ENCODE measurements at places on chromosomes 13 and 19.

GRCh38 chr13:40432018-40432978 is 234.1 kb downstream of the FOXO1 start:
- no peak for DNase-seq

GRCh38 chr19:4715529-4716221 is 8.0 kb downstream of the DPP9 start:
- no peak for DNase-seq

DNA sequence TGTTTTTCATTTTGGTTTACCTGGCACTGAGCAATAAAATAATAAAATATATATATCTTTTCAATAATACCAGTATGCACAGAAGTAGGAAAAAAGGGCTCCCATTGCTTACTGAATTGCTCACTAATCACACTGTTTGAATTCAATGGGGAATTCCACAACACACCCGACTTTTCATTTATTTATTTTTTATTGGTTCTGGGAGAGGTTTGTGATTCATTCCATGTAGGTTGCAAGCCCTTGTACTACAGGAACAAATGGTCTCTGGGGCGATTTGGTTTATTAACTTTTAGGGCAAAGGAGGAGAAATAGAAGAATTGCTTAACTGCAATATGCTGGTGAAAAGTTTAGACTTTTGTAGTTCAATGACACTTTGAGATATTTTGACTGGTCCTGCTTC is 207.4 kb downstream of the DCT start:
- no peak for DNase-seq

DNA sequence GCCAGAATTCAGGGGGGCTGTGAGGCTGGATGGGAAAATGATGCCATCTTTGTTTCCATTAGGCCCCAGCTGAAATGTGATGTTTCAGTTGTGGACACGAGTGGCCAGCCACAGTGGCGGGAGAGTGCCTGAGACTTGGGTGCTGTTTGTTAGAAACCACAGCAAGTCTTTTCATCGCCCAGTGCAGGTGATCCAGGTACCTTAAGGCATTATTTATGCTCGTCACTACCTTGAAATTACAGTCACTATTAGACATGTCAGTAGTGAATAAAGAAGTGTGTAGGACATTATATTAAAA is 82.5 kb upstream of the TM9SF2 start:
- no peak for DNase-seq

DNA sequence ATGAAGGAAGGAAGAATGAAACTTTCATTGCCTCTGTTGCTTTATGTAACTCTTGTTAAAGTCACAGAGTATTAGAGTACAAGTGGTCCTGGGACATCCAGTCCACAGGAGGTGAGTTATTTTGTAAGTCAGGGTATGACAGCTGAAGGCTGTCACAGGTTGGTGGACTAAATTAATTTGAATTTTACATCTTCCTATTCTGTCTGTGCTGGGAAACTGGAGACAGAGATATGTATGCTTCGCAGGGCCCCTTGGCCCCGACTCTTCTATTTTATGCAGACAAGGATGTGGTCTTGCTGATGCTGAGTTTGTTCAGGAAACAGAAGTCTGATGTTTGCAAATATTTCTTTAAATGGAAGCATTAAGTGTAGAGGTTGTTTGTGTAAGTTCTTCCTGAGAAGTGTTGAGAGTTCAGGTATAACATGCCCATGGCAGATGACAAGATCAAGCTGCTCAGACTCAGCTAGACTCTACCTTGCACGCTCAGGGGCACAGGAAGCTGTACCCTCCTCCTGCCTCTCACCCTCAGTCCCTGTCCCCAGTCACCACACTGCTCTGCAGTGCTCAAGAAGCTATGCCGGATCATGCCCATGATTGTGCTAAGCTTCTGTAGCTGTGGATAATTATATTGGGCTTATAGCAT is 23.4 kb downstream of the RASL11A start:
- DNase-seq = no peak

DNA sequence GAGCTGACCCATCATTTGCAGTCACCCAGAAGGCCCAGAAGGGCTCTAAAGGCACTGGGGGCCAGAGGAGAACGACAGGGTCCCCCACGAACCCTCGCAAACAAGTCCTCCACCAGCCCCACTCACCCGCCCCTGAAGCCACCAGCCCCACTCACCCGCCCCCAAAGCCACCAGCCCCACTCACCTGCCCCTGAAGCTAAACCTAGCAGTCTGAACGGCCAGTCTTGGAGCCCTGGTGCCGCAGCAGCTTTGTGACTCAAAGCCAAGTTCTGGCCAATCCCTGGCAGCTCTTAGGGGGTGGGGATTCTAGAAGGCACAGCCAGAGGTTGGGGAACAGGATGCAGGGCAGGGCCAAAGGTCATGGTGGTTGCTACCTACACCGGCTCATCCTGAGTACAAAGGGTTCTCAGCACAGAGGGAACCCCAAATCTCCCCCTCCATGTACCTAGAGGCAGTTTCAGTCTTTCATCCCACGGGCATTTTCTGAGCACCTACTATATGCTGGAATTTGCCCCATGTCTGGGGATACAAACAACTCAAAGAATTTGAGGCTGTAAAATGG is at the start of gene IQCN:
Gene IQCN (minus strand): TSS at position 234 of the 562 bp plus-strand sequence. CDS start 4,974 bp downstream, outside the sequence.
- DNase-seq = no peak

DNA sequence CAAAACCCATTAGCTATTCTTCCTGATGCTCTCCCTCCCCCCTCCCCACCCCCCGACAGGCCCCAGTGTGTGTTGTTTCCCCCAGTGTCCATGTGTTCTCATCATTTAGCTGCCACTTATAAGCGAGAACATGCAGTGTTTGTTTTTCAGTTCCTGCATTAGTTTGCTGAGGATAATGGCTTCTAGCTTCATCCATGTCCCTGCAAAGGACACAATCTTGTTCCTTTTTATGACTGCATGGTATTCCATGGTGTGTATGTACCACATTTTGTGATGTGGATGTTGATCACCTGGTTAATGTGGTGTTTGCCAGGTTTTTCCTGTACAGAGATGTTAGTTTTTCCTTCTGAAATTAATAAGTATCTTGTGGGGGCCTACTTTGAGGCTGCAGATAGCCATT is 31.5 kb downstream of the TDRD12 start:
- no peak for DNase-seq

- DNase-seq = no peak
Measured at GRCh38 chr19:17963936-17964691, 2.8 kb upstream of the KCNN1 start.

- no peak for DNase-seq
Measured at GRCh38 chr13:77056382-77056781, 29.4 kb upstream of the FBXL3 start.

DNA sequence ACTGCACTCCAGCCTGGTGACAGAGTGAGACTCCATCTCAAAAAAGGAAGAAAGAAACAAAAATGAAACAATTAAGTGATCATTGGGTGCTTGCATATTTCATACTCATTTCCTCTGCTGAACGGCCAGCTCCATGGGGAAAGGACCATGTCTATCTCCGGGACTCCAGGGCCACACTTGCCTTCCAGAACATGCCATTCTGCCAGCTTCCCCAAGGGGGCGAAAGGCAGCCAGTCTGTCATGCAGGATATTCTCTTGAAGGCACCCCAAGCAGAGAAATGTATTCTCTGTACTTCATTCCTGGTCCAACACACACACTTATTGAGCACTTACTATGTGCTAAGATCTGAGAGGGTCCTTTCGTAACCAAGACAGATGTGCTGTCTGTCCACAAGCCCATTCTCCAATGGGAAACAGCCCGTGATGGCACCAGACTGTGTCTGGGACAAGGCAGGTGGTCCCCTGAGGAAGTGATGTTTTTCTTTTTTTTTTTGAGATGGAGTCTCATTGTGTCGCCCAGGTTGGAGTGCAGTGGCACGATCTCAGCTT is 10.2 kb upstream of the CARM1 start:
- DNase-seq = no peak

- DNase-seq = no peak
Measured at GRCh38 chr13:101190976-101191375, 225.3 kb downstream of the NALCN start.

- no peak for DNase-seq
Measured at GRCh38 chr19:17862711-17863519, 3.2 kb downstream of the RPL18A start.

- DNase-seq = no peak
Measured at GRCh38 chr19:6393983-6394412, 1.0 kb upstream of the GTF2F1 start.

DNA sequence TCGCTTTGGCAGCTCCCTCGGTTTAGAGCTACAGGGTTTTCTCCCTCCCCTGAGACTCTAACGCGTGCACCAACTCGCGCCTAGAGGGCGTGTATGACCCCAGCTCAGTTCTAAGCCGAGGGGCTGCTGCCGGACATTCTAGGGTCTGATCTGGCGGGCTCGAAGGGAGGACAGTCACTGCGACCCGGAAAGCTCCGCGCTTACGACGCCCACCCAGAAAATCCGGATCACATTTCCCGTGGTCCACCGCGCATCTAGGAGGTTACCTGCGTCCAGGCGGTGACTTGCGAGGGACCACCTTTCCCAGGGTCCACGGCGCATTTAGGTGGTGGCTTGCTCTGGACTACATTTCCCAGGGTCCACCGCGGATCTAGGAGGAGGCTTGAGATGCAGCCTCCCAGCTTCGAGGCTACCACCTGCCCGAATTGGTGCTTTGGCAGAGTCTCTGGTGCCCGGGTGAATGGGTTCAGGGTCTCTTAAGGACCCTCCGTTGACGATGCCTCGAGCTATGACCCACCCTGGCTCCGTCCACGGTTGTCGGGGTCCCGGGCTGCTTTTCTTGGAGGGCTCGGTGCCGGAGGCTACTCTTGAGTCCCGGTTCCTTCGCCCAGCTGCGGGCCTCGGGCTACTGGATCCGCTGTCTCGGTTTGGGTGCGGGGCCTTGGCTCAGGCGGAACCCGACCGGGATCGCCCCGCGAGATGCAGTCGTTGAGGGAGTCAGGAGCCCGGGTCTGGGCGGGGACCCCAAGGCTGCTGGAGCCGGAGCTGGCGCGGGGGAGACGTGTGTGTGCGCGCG is 30.5 kb downstream of the ZNF146 start:
- no peak for DNase-seq

DNA sequence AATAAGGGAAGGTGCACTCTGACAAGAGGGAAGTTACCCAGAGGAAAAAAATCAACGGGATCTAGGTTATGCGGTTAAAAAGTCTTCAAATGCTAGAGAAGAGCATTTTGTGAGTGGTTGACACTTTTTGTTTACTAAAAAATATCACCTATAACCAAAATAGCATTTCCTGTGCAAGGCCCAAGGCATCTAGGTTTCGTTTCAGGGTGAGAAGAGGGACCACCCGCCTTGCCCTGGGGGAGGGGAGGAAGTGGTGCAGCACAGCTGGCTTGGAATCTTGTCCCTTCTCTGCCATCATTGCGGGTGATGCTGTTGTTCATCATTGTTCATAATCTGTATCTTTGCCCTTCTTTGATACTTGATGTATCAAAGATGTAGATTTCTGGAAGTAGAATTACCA is 80.6 kb downstream of the NUFIP1 start:
- DNase-seq = no peak

- no peak for DNase-seq
Measured at GRCh38 chr13:80665792-80666333, 324.9 kb upstream of the SPRY2 start.

- DNase-seq = no peak
Measured at GRCh38 chr19:38047049-38047438, 140.0 kb downstream of the SIPA1L3 start.

GRCh38 chr19:42363614-42364346 is 26.3 kb downstream of the CNFN start:
- no peak for DNase-seq

- DNase-seq = no peak
Measured at GRCh38 chr19:10863107-10863717, 8.1 kb upstream of the CARM1 start.

- no peak for DNase-seq
Measured at GRCh38 chr13:80070024-80070703, 270.8 kb downstream of the SPRY2 start.

GRCh38 chr19:2615782-2616181 is 86.7 kb downstream of the GNG7 start:
- DNase-seq = no peak

DNA sequence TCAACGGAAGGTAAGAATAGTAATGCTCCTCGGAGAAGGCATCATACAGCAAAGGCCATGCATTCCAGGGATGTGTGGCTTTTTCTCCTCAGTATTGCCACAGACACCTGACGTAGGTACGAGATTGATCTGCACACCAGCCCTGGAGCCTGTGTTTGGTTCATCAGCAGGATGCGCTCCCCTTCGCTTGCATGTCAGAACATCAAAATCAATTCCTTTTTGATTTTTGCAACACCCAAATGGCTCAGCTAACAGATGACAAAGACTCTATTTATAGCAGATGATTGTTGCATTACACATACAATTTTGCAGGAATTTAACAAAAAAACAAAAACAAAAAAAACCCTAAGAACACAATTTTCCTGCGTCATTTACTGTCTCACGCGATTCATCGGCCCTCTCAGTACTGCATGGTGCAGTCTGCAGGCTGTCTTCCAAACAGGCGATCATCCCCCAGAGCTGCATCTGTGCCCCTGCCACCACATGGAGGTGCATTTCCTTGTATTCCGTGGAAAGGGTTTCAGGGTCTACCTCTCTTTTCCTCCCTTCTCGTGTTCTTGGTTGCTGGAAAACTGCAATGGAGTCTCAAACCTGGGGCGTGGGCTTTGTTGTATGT is 207.3 kb downstream of the TEX29 start:
- DNase-seq = no peak

DNA sequence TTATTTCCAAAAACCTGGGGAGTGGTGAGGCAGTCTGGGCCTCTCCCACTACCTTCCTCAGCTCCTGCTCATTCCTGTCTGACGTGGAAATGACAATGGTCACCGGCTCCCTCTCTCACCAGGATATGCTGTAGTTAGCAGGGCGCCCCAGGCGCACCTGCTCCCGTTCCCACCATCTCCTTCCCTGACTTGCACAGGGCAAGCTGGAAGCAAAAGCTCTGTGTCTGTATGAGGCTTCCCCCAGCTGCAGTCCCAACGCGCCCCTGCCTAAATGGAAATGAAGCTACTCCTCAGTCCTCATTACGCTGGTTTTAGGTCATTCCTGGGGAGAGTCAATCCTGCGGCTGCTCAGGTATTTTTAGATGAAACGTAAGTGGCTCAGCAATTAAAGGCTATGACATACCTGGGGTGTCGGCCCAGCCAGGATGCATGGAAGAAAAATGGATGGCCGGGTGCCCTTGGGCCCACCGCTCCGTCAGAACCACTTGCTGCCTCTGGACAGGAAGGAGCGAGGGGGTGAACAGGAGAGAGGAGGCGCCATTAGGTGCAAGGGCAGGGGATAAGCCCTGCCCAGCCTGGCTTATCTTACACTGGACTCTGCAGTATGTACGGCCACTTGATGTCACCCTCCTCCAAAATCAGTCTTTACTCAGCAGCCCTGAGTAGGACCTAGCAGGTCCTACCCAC is 32.4 kb downstream of the DHRS12 start:
- no peak for DNase-seq

GRCh38 chr13:44868397-44868796 is 120.9 kb downstream of the NUFIP1 start:
- DNase-seq = no peak

DNA sequence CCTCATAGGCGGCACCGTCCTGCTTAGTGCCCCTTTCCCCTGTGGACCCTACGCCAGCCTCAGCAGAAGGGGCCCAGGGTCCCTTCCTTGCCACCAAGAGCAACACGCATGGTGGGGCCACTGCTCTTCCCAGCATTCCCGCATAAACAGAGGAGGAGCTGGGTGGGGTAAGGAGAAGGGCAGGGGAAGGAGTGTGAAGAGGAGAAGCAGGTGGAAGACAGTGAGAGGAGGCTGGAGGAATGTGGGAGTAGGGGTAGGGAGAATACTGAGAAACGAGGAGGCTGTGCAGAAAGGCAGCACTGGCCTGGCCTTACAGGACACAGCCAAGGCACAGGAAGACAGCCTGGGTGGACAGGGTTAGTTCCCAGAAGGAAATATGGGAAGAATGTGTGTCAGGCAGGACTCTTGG is 43.9 kb downstream of the ZNF331 start:
- no peak for DNase-seq
